CD4-positive, alpha-beta T cell (primary cell): ENCODE measurements at places on chromosomes 2 and 18. TPM values are rescaled to one million over a fixed set of nuclear protein-coding genes. Genes with fewer than 3 reads are reported as not detected.

The GPR35 gene
- total RNA-seq: 7.2 TPM

- DNase-seq: no peak
These were observed 218.7 kb downstream of the PAX3 start for GRCh38 chr2:222080141-222080540.

DNA sequence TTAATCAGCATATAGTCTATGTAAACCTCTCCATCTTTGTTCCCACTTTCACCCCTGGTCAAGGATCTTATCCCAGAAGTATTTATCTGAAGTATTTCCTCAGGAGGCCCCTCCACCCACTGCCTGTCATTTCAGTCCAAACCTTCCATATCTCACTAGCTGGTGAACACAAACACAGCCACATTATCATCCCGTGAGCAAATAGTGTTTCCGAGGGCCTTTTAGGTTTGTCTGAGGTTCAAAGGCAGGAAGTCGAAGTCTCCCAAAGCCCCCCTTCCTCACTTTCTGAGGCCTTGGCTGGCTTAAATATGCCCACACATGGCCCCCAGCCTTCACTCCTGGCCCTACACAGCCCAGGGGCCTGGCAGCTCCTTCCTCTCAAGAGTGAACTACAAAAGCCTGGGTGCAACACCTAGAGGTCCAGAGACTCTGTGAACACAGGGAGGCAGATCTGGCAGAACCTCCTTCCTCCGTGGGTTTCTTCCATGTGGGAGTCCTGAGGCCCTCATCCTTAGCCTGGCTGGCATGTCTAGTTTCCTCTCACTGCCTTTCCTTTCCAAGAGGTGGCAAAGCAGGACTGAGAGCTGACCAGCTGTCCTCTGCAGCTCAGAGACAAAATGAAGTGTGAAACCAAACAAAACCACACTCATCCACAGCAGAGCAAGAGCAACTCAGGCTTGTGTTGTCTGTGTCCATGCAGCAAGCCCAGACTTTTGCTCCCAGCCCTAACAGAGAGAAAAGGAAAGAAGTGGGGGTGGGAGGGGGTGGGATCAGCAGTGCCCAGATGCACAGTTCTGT, 264.2 kb downstream of the SS18 start:
- DNase-seq: no peak

The ZNF385B gene
- not detected for total RNA-seq

The PARD3B gene
- total RNA-seq: 0.87 TPM

DNA sequence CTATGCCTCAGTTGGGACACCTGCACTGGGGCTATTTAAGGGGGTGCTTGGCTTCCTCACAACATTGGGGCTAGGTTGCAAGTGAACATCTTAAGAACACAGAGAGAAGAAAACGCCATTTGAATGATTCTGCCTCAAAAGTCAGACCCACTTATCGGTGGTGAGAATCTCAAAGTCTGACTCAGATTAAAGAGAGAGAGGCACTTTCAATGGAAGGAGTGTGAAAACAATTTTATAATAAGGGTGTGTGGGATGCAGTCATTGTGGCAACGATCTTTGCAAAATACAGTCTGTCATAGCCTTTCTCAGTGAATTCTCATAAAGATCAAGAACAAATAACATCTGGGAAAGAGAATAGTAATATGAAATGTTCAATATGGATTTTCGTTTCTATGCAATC, 41.8 kb downstream of the CCDC102B start:
- no peak for DNase-seq

DNA sequence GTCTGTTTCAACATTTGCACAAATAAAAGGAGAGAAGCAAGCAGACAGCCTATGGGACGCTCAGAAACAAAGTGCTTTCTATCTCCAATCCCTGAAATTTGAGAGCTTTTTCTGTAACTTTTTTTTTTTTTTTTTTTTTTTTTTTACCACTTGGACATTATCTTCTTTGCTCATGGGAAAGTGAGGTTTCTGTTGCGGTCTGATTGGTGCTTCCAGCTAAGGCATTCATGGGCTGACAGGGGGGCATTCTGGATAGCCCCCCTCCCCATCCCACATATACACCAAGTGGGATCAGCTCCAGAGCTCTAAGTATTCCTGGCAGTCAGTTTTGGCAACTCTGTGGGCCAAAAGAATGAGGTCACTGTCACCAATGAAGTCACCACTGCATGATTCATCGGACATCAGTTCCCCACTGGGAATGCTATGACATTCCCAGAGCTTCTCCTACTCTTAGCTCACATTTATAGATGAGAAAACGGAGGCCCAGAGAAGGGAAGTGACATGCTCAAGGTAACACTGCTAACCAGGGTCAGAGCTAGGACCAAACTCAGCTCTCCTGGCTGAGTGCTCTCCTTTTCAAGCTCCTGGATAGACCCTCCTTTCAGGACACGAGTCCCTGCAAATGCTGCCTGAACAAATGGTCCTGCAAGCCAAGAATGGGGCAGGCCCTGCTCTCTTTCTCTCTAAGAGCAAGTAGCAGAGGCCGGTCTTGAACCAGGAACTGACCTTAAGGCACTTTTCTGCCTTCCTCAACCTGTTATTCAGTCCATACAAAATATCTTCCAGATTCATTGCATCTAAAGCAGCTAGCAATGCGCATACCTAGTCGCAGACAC, 61.3 kb downstream of the TMEM247 start:
- DNase-seq: no peak
